Trophoblast cell (in vitro differentiated cells and primary cell): ENCODE measurements at places on chromosomes 5 and 9.

- no peak for DNase-seq
Measured at GRCh38 chr5:14464096-14464495, 117.5 kb upstream of the OTULINL start.

GRCh38 chr5:43141211-43141610, 20.5 kb downstream of the ZNF131 start:
- DNase-seq = no peak

- no peak for DNase-seq
Measured at GRCh38 chr5:19547640-19548039, 440.4 kb downstream of the CDH18 start.

GRCh38 chr5:4862500-4862899, 277.6 kb upstream of the ADAMTS16 start:
- DNase-seq = no peak

- DNase-seq = no peak
Measured at GRCh38 chr9:90069085-90069484, 464.3 kb downstream of the GADD45G start.
